Transverse colon (tissue), 4 donors: ENCODE measurements at places on chromosomes 7 and 10. TPM values are rescaled to one million over a fixed set of nuclear protein-coding genes. Genes with fewer than 3 reads are reported as not detected.

NYAP1 gene
- not detected for total RNA-seq

DNA sequence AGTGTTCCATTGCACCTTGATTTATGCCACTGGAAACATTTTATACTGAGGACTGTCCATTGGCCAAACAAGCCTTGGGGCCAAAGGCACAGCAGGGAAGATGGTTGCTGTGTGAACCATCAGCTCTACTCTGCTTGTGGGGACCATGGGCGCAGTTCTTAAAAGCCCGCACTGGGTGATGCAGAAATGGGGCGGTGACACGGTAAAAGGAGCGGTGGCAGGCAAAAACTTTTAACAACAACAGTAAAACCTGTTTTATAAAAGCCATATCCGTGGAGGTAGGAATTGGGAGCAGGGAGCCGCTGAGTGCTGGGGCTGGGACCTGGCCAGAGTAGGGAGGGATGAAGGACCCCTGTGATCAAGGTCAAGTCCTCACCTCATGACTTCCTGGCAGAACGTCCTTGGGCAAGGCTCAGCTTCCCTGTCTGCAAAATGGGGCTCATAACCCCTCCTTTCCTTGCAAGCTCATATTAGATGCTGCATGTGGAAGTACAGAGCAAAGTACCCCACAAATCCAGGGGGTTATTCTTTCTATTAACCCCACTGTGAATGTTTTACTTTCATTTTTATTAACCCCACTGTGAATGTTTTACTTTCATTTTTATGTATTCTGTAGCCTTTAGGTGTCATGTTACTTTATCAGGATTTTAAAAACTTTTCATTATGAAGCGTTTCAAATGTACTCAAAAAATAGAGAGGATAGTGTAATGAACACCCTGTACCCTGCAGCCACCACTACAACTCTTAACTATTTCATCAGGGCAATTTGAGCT lies 78.3 kb downstream of the GRK5 start:
- no peak for DNase-seq

- no peak for DNase-seq
Measured at GRCh38 chr7:135343361-135343760, 109.7 kb downstream of the STRA8 start.

DNA sequence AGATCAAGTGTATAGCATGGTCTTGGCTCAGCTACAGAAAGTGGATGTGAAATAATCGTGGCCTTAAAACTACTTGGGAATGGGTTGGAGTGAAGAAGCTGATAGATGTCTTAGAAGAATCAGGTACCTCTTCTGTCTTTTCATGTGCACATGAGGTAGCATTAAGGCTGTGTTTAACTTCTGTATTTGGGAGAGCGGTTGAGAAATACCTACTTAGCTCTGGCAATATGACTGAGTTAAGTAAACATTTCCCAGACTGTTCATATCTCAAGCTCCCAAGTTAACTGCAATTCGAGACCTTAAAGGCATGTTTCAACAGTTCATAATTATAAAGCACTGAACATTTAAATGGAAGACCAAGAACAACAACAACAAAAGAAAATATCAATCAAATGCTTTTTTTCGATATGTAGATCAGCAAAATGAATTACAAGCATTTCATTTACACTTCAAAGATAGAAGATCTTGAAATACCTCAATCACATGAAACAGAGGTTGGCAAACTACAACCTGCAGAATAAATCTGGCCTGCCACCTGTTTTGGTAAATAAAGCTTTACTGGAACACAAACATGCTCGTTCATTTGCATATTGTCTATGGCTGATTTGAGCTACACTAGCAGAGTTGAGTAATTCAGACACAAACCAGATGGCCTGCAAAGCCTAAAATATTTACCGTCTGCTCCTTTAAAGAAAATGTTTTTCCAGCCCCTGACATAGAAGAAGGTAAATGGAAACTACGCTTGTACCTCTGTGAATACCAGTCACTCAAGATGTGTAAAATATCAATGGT lies 337.1 kb upstream of the GLI3 start:
- DNase-seq = no peak

DNA sequence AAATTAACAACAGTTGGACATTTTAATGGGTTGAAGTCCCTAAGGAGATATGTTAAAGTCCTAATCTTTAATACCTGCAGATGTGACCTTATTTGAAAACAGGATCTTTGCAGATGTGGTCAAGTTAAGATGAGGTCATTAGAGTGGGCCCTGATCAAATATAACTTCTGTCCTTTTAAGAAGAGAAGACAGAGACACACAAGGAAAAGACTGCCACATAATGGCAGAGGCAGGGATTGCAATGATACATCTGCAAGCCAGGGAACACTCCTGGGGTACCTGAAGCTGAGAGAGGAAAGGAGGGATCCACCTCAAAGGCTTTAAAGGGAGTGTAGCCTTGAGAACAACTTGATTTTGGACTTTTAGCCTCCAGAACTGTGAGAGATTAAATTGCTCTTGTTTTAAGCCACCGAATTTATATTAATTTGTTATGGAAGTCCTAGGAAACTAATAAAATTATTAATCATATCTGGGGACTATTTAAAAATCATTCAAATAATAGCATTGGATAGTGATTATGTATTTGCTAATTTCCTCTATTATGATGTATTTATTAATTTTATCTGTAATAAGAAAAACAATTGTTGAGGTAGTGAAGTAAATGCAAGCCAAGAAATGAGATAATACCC lies 700.0 kb upstream of the PCDH15 start:
- no peak for DNase-seq

- DNase-seq = no peak
Measured at GRCh38 chr7:57216340-57216739, 84.1 kb upstream of the ZNF479 start.
